ENCODE measurements at places on chromosomes 7 and 10.

DNA sequence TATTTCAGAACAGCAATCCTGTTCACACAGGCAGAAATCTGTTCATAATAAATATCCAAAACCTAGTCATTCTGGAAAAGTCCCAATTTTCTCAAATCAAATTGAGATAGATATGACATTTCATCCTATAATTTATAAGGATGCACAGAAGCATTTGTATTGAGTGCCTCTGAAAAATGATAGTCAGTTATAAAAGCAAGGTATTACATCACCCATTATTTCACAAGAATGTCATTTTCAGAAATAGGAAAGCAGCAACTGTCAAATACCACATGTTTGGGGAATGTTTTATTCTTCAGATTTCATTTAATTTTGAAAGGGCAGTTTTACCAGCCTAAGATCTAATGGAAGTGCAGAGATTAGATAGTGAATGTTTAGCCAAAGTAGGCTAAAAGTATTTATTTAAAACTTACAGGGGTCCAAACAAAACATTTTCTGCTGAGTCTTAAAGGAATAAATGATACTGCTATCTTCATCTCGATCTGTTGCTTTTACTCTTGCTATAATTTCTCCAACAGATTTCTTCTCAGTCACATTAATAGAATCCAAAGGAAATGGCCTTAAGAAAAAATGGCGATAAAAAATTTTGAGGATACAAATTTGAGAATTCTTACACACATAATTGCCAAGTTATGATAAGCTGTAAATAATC, 185.8 kb downstream of the HGF start:
- no peak for DNase-seq

GRCh38 chr10:114174695-114175188, 739 bp upstream of the CCDC186 start:
- DNase-seq, result no peak

- no peak for DNase-seq
Measured at GRCh38 chr7:87510411-87510875, 35.0 kb upstream of the ABCB4 start.

DNA sequence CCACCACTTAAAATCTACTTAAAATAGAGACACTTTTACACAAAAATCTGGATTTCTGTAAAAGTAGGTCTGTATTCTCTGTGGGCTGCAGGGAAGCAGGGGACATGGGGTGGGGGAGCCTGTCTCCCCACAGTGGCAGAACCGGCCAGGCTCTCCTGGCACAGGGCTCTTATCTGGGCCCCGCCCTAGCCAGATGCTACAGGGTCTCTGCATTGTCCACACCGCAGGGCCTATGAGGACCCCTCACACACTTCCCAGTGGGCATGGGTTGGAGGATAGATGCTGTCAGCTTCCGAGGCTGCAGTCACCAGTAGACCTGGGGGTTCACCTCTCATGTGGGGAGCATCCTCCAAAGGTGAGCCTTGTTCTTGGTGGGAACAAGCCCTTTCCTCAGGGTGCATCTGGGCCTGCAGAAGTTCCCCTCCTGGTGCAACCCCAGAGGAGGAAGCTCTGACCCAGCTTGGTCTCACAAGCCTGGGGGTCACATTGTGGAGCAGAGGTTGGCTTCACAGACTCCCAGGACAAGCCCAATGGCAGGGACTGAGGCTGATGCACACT, 15.4 kb upstream of the MYL7 start:
- DNase-seq, result no peak

GRCh38 chr10:52284416-52285013, 29.6 kb upstream of the DKK1 start:
- no peak for DNase-seq

DNA sequence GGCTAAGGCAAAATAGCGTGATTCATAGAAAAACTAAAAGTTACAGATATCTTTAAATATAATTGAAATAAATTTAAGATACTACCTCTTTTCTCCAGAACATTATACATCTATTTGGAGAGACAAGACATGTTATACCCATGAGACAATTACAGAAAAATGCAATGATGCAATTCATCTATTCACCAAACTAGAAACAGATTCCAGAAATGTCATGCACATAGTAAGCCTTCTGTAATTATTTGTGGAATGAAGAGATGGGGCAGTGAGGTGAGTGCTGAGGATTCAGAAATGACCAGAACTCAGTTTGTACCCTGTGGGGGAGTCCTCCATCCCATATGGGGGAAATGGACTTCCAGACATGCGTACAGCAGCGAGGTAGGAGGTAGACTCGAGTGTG, 99.4 kb downstream of the MKX start:
- DNase-seq, result no peak

- DNase-seq, result no peak
Measured at GRCh38 chr10:69483963-69484362, 32.7 kb downstream of the TSPAN15 start.

GRCh38 chr10:5833814-5834213, 20.6 kb upstream of the GDI2 start:
- DNase-seq, result no peak

- DNase-seq, result no peak
Measured at GRCh38 chr10:4723860-4724259, 102.1 kb upstream of the AKR1E2 start.

DNA sequence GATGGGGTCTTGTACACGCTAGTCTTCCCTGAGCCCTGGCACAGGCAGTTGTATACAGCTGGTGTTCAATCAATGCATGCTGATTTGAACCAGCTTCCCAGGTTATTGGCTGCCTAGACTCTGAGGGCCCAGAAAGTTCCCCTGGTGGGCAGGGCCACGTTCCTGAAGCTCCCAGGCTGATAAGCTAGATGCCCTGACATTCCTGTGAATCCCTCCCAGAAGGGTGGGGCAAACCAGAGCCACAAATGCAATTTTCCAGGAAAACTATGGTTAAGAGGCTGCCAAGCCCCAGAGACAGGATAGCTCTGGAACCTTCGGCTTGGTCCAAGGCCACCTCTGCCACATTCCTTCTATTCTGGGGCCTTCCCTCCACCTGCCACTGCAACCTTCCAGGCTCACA, 78.2 kb downstream of the FAM53B start:
- DNase-seq, result no peak

- no peak for DNase-seq
Measured at GRCh38 chr7:18706670-18707069, 211.1 kb downstream of the HDAC9 start.

- DNase-seq, result peak; percentile 50
Measured at GRCh38 chr7:7321681-7322080, 139.3 kb downstream of the C1GALT1 start.

GRCh38 chr10:126696684-126697083, 26.2 kb upstream of the C10orf90 start:
- DNase-seq, result no peak

DNA sequence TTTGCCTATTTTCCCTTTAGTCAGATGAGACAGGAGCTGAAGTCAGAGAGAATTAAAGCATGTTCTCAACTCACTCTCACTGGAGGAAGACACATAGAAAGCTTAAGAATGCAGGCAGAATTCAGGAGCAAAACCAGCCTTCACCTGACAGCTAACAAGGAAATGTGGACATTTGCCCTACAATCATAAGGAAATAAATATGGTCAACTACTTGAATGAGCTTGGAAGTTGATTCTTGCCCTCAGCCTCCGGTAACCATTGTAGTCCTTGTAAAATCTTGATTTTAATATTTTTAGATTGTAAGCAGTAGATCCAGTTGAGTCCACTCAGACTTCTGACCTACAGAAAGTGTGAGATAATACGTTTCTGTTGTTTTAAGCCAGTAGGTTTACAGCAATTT, 752.5 kb upstream of the ZWINT start:
- no peak for DNase-seq
